ENCODE measurements at places on chromosomes 1 and 21. TPM values are rescaled to one million over a fixed set of nuclear protein-coding genes. Genes with fewer than 3 reads are reported as not detected.

The BCAN gene
- total RNA-seq = not detected

The NEXN gene
- total RNA-seq = 0.09 TPM

The ATXN7L2 gene
- 14.6 TPM for total RNA-seq

The WASF2 gene
- total RNA-seq = 120 TPM

The CD52 gene
- total RNA-seq = 388 TPM

The NHLH1 gene
- total RNA-seq = 0.48 TPM

The COL24A1 gene
- not detected for total RNA-seq

The RGS5 gene
- total RNA-seq = 3.0 TPM

The TAL1 gene
- total RNA-seq = not detected

The DCST1 gene
- not detected for total RNA-seq

The SPRR1B gene
- not detected for total RNA-seq

The SELENBP1 gene
- not detected for total RNA-seq

The MEGF6 gene
- total RNA-seq = 12.0 TPM

The NT5C1A gene
- total RNA-seq = not detected

The GPR157 gene
- total RNA-seq = 4.7 TPM

The SAMSN1 gene
- total RNA-seq = 82.6 TPM

The LRRC39 gene
- total RNA-seq = 0.53 TPM

The REN gene
- total RNA-seq = not detected

The EPS15 gene
- 108 TPM for total RNA-seq

The KCNJ6 gene
- total RNA-seq = not detected

The LRRC53 gene
- total RNA-seq = not detected

The LPAR3 gene
- 0.85 TPM for total RNA-seq

The KRTAP19-3 gene
- not detected for total RNA-seq

The ZC3H12A gene
- total RNA-seq = 33.8 TPM

The TFF2 gene
- not detected for total RNA-seq

The OR2T2 gene
- not detected for total RNA-seq

The TRAPPC10 gene
- total RNA-seq = 50.0 TPM

The CLCA1 gene
- total RNA-seq = not detected

The RAB42 gene
- 0.35 TPM for total RNA-seq

The C1QB gene
- total RNA-seq = 0.20 TPM

The LCE1C gene
- total RNA-seq = not detected

The TARDBP gene
- 239 TPM for total RNA-seq

The F3 gene
- total RNA-seq = 0.16 TPM

The BMP8A gene
- total RNA-seq = not detected

The DTL gene
- total RNA-seq = 86.9 TPM

The SLAMF7 gene
- 79.5 TPM for total RNA-seq

The HORMAD1 gene
- not detected for total RNA-seq

All from CD8-positive, alpha-beta memory T cell (primary cell).